Cerebellar nuclear complex (tissue), 1 donor: ENCODE measurements at places on chromosomes 13 and 19.

GRCh38 chr19:31269425-31270127, 79.7 kb downstream of the TSHZ3 start:
- DNase-seq = no peak

DNA sequence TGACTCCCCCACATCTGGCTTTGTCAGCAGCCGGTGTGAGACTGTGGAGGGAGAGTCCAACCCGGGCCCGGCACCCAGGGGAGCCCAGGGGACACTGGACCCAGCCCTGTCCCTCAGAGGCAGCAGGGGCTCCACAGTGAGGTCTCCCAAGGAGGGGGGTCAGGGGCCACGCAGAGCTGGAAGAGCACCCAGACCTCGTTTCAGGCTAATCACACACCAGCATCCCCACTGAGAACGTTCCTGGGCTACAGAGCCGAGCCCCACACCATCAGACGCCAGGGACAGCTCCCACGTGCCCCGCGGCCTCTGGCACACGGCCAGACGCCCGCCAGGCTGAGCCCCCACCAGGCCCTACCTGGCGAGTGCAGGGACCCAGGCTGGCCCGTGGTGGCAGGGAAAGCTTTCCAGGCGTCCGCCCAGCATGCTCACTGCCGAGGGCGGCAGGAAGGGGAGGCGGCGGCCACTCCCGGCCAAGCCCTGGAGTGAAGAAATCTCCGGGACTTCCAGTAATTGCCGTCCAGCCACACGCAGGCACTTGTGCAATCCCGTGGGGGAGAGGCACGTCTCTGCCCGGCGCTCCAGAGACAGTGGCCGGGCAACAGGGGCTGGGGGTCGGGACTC, 19.2 kb downstream of the SBNO2 start:
- DNase-seq = no peak

GRCh38 chr13:44230071-44230470, 143.6 kb upstream of the SERP2 start:
- DNase-seq = no peak

DNA sequence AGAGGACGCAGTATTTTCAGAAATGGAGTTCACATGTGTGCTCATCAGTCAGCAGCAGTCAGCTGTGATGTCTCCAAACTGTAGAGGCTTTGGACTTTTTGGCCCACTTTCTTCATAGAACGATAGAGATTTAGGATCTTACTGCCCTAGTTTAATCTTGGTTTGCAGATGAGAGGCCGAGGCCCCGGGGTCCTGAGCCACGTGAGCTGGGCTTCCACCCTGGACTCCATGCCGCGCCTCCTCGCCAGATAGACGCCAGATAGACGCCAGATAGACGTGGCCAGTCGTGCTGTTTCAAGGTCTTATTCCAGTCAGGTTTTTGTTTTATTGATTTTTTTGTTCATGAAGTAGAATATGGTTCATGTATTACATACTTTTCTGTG, 11.7 kb upstream of the MCF2L start:
- no peak for DNase-seq

DNA sequence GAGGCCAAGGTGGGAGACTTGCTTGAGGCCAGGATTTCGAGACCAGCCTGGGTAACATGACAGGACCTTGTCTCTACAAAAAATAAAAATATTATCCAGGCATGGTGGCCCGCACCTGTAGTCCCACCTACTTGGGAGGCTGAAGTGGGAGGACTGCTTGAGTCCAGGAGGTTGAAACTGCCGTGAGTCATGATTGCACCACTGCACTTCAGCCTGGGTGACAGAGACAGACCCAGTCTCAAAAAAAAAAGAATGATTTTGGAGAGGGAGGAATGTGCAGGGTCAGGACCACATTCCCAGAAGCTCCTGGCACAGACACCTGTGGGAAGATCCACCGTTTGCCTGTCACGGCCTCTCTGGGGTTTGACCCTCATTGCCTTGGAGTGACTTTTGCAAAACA, 9.3 kb upstream of the BAX start:
- no peak for DNase-seq

DNA sequence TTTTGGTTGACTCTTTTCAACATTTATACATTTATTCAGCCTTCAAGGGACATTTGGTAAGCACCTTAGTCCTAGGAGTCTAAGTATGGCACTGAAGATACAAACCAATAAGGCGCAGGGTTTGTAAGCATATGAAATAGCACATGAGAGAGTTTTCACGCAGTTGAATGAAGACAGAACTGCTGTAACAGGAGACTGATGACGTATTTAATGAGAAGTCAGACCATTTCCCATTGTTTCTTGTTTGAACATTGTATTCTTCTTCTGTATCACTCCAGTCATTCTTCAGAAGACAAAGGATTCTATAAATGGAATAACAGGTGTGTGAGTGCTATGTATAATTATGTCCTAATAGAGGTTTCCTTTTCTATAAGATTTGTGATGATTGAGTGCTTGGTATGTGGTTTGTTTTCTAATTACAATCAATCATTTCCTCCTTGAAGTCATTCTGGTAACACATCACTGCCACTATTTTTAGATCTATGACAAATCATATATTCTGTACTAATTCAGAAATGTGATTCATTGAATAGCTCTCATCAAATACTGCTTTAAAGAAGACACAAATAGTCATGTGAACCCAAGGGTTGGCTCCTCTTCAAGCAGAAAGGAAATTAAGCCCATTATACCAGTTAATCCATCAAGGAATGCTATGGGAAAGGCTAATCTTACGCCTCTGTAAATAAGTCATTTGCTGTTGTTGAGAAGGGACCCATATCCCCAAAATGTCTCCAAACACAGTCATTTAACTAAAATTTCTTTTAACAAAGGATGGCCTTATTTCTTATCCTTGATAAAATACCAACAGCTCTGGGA, 222.8 kb upstream of the NBEA start:
- no peak for DNase-seq
